Muscle of back (tissue), 13 donors: ENCODE measurements at places on chromosomes 3 and 15. TPM values are rescaled to one million over a fixed set of nuclear protein-coding genes. Genes with fewer than 3 reads are reported as not detected.

SCAPER gene
- polyA plus RNA-seq = 44.5 TPM

UBAP1L gene
- 3.5 TPM for polyA plus RNA-seq

SOX14 gene
- not detected for polyA plus RNA-seq

OSTN gene
- polyA plus RNA-seq = 0.82 TPM

MTHFS gene
- polyA plus RNA-seq = 17.3 TPM

TNFSF10 gene
- polyA plus RNA-seq = 11.0 TPM
